ENCODE measurements at places on chromosomes 1 and 21. TPM values are rescaled to one million over a fixed set of nuclear protein-coding genes. Genes with fewer than 3 reads are reported as not detected.

GRCh38 chr1:14733048-14733778 lies 134.7 kb downstream of the KAZN start:
- no peak for DNase-seq
- H3K36me3 ChIP-seq, result no peaks in the 10 kb centered on the region
- no peaks in the 10 kb centered on the region for H3K27me3 ChIP-seq
- H3K4me3 ChIP-seq, result no peak overlapping the region
- peak overlapping the region; percentile 66 for H3K27ac ChIP-seq

DNA sequence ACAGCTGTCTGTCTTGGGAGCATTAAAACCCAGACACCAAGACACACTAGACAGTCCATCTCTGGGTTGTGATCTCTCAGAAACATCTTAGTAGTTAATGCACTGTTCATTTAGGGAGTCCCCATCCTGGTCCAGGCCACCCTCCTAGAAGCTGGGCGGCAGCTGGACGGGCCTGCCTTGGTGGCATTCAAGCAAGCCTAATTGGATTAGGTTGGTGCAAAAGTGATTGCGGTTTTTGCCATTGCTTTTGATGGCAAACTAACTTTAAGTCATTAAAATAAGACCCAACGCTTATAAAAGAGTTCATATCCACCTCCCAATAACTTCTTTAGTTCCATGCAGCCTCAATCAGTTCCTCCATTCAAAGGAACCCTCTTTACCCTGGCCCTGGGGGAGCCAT lies 21.7 kb downstream of the ATP5PO start:
- H3K36me3 ChIP-seq, result no peaks in the 10 kb centered on the region
- H3K4me1 ChIP-seq, result peaks cover 4% of the 10 kb centered on the region
- H3K27me3 ChIP-seq, result no peaks in the 10 kb centered on the region
- no peak for DNase-seq

GRCh38 chr1:20095564-20096434 lies 23.5 kb downstream of the PLA2G2D start:
- DNase-seq, result no peak
- no peaks in the 10 kb centered on the region for H3K36me3 ChIP-seq

GRCh38 chr1:159958719-159959380 lies 4.8 kb upstream of the SLAMF9 start:
- H3K4me1 ChIP-seq, result no peaks in the 10 kb centered on the region
- no peaks in the 10 kb centered on the region for H3K27me3 ChIP-seq
- no peak overlapping the region for H3K4me3 ChIP-seq

- no peaks in the 10 kb centered on the region for H3K36me3 ChIP-seq
- peaks cover 27% of the 10 kb centered on the region for H3K27me3 ChIP-seq
- no peaks in the 10 kb centered on the region for H3K4me1 ChIP-seq
- no peak overlapping the region for H3K27ac ChIP-seq
These were observed 2.8 kb downstream of the AIRE start for GRCh38 chr21:44288251-44289110.

DNA sequence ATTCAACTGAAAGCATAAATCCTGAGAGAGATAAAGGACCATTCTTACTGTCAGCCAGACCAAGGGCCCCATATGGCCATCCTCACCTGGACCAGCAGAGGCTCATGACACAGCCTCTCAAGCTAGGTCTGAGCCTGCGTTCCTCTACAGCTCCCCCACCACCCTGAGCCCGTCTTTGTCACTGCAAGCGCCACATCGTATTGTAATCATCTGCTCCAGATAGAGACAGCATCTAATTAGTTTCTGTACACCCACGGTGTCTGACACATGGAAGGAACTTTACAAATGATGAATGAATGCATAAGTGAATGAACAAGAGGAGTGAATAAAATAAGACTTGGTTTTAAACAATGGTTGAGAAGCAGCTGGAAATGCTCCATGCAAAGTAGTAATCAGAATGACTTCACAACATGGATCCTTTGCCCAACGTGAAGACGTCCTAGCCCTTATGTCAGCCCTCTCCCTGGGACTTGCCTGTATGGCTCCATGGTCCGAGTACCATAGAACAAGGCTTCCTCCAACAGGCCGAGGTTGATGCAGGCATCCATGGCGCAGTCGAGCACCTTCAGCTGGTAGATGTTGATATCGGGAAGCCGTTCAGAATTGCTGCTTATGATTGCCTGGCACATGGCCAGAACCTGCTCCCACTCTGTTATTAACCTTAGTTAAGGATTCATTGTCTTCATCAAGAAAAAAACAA lies 648.9 kb downstream of the SMYD3 start:
- no peaks in the 10 kb centered on the region for H3K27me3 ChIP-seq
- no peaks in the 10 kb centered on the region for H3K4me1 ChIP-seq
- no peak overlapping the region for H3K4me3 ChIP-seq
- H3K27ac ChIP-seq, result no peak overlapping the region

GRCh38 chr21:14259747-14260146 lies 43.8 kb downstream of the RBM11 start:
- no peaks in the 10 kb centered on the region for H3K4me1 ChIP-seq
- no peaks in the 10 kb centered on the region for H3K36me3 ChIP-seq
- H3K4me3 ChIP-seq, result no peak overlapping the region
- H3K27me3 ChIP-seq, result no peaks in the 10 kb centered on the region
- no peak for DNase-seq

GRCh38 chr1:186535388-186536133 lies 74.6 kb upstream of the PDC start:
- no peaks in the 10 kb centered on the region for H3K36me3 ChIP-seq
- H3K4me1 ChIP-seq, result no peaks in the 10 kb centered on the region
- no peak overlapping the region for H3K4me3 ChIP-seq

GRCh38 chr1:203666609-203667008 lies 40.0 kb downstream of the ATP2B4 start:
- no peak overlapping the region for H3K4me3 ChIP-seq
- H3K36me3 ChIP-seq, result no peaks in the 10 kb centered on the region
- peak overlapping the region; percentile 78 for H3K27ac ChIP-seq

DNA sequence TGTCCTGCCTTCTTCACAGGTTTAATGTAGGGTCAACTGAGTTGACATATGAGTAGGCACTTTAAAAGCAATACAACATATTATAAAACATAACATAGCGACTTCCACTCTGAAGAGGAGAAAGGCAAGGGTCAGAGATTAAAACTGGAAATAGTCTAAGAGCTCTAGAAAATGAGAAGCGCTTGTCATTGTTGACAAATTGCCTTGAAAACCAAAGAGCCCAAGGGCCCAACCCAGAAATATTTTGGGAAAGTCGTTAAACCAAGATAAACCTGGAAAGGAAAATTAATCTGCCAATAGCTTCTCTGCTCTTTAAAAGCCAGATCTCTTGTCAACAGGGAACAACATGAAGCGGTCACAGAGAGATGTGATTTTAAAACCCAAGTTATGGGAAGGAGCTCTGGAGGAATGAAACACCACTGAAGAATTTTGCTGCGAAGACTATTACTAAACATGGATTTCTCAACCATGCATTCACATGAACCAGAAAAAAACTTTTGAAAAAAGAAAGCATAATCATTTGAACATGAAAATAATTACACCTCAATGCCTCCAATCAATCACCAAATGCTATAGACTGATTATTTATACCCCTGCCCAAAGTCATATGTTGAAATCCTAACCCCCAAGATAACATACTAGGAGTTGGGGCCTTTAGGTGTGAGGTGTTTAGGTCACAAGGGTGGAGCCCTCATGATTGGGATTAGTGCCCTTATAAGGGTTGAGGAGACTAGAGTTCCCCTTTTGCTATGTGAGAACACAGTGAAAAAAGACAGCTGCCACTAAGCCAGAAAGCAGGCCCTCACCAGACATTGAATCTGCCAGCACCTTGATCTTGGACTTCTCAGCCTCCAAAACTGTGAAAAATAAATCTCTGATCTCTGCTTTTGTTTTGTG lies 33.0 kb upstream of the MTF1 start:
- peaks cover 9% of the 10 kb centered on the region for H3K36me3 ChIP-seq
- no peak overlapping the region for H3K4me3 ChIP-seq
- no peak for DNase-seq

DNA sequence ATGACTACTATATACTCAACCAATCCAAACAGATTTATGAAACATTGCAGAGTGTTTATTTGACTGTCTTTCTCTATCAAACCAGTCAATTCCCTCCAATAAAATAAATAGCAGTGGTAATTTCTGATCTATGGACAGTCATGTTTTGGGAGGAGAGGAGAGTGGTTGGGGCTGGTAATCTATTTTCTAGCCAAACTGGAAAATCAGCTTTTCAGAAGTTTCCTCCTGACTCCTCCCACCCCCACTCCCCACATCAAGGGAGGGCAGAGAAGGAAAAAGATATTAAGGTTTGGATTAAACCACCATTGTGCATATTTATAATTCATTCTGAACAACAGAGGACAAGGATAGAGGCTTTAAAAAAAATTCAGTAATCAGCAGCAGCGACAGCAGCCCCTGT lies 69.4 kb upstream of the SOX13 start:
- no peaks in the 10 kb centered on the region for H3K27me3 ChIP-seq
- DNase-seq, result no peak
- no peaks in the 10 kb centered on the region for H3K4me1 ChIP-seq
- H3K27ac ChIP-seq, result no peak overlapping the region
- no peak overlapping the region for H3K4me3 ChIP-seq

DNA sequence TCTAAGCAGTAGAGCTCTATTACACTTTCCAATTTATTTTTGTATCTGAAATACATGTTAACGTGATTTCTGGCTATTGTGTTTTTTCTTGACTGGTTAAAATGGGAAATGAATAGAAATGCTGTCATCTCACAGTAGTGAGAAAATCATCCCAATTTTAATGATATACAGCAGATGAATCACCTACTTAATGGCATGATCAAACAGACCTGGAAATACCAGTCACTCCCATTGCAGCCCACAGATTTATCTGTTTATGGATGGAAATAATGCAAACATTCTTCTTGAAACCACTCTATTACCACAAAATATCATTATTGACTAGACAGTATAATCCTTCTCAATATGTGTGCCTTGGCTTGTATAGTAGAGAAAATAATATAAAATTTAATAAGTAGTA lies 497.8 kb upstream of the ADAMTS5 start:
- H3K36me3 ChIP-seq, result no peaks in the 10 kb centered on the region
- no peak for DNase-seq
- H3K4me1 ChIP-seq, result no peaks in the 10 kb centered on the region
- no peaks in the 10 kb centered on the region for H3K27me3 ChIP-seq
- H3K27ac ChIP-seq, result no peak overlapping the region
- no peak overlapping the region for H3K4me3 ChIP-seq

- H3K27me3 ChIP-seq, result no peaks in the 10 kb centered on the region
- H3K27ac ChIP-seq, result no peak overlapping the region
- DNase-seq, result no peak
- H3K36me3 ChIP-seq, result no peaks in the 10 kb centered on the region
- no peak overlapping the region for H3K4me3 ChIP-seq
- no peaks in the 10 kb centered on the region for H3K4me1 ChIP-seq
These were observed 118.4 kb downstream of the PIGK start for GRCh38 chr1:77100875-77101274.

DNA sequence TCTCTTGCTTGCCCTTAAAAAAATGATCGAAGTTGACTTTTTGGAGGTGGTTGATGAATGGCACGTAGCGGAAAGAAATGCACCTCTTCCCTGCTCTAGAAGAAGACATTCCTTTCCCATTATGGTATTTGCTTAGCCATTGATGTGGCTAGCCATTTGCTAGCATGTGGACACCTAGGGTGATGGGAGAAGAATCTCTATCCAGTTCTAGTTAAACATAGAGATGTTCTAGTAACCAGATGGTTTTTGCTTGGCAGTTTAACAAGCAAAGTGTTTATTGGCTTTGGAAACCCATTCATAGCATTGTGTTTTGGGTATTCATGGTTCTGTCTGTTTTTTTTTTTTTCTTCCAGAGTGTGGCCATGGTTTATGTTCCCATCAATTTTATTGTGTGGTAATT lies 78.9 kb downstream of the KCNJ6 start:
- H3K27ac ChIP-seq, result no peak overlapping the region
- DNase-seq, result no peak
- H3K4me3 ChIP-seq, result no peak overlapping the region
- no peaks in the 10 kb centered on the region for H3K4me1 ChIP-seq
- no peaks in the 10 kb centered on the region for H3K27me3 ChIP-seq

DNA sequence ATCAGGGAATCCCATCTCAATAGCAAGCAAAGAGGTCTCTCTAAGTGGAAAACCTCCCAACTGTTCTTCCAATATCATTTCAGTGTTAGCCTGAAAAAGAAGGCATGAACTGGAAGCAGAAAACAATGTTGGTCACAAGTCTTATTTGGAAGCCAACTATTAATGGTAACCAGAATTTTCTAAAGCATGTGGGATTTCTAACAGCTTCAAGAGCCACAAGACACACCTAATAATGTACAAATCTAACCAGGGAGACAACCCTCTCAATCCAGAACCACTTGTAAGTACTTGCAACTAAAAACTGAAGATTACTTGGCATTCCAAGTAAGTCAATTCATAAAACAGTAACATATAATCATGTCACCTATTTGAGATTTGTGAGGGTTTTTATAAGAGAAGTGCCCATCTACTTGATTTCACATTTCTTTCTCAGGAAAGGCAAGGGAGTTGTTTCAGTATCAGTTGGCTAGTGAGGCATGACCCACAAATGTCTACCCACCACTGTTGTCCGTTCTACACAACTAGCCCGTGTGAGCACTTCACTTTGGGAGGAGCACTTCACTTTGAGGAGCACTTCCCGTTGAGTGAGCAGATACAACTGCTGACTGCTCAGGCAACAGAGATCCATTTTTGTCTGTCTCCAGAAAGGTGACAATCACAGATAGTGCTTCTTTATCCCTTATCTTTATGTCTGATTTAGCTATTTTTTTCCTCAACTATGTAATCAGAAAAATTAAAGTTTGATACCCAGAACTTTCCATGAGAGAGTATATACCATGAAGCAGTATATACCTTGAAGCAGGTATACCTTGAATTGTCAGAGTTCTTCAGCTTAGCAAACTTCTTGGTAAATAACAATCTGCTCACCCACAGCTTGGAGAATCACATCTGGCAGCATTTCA lies 11.1 kb downstream of the STX6 start:
- DNase-seq, result no peak
- no peak overlapping the region for H3K4me3 ChIP-seq
- H3K27ac ChIP-seq, result peak overlapping the region; percentile 29
- no peaks in the 10 kb centered on the region for H3K36me3 ChIP-seq

- H3K4me1 ChIP-seq, result no peaks in the 10 kb centered on the region
- no peaks in the 10 kb centered on the region for H3K36me3 ChIP-seq
- no peak overlapping the region for H3K27ac ChIP-seq
- no peak for DNase-seq
- no peaks in the 10 kb centered on the region for H3K27me3 ChIP-seq
- no peak overlapping the region for H3K4me3 ChIP-seq
These were observed 113.5 kb downstream of the XCL2 start for GRCh38 chr1:168430321-168430720.

GRCh38 chr1:71350805-71351204 lies 270.0 kb upstream of the ZRANB2 start:
- H3K27me3 ChIP-seq, result no peaks in the 10 kb centered on the region
- no peak overlapping the region for H3K27ac ChIP-seq
- no peaks in the 10 kb centered on the region for H3K36me3 ChIP-seq
- no peak overlapping the region for H3K4me3 ChIP-seq
- DNase-seq, result no peak

C21orf58 gene
- 2.9 TPM for total RNA-seq

SPATA46 gene
- not detected for total RNA-seq

AK5 gene
- 111 TPM for total RNA-seq

AMY1A gene
- not detected for total RNA-seq

RIMKLA gene
- 0.66 TPM for total RNA-seq

CLEC20A gene
- not detected for total RNA-seq
